ENCODE measurements at places on chromosomes 5 and 9.

GRCh38 chr5:1536322-1536845, 12.6 kb upstream of the LPCAT1 start:
- no peak for DNase-seq

GRCh38 chr5:83586874-83587776, 115.6 kb downstream of the VCAN start:
- DNase-seq = no peak

GRCh38 chr9:134317400-134317789, 8.9 kb upstream of the RXRA start:
- no peak for DNase-seq

- DNase-seq = no peak
Observed at GRCh38 chr5:104370523-104370922, 807.9 kb upstream of the NUDT12 start.

- DNase-seq = no peak
Observed at GRCh38 chr9:4514252-4515128, 24.2 kb downstream of the SLC1A1 start.

DNA sequence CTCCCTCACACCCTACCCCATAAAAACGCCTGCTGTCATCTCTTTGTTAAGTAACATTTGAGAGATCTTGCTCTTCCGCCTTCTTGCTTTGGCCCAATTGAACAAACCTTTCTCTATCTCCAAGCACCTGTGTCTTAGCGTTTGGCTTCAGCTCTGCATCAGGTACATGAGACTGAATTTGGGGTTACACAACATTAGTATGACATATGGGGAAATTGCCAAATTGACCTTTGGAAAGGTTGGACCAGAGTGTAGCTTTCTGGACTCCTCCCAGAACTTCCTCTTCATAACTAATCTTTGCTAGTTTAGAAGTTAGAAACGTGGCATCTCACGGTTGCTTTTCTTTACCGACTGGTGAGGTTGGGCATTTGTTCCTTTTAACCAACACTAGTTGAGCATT, 3.5 kb upstream of the EXOSC3 start:
- no peak for DNase-seq

DNA sequence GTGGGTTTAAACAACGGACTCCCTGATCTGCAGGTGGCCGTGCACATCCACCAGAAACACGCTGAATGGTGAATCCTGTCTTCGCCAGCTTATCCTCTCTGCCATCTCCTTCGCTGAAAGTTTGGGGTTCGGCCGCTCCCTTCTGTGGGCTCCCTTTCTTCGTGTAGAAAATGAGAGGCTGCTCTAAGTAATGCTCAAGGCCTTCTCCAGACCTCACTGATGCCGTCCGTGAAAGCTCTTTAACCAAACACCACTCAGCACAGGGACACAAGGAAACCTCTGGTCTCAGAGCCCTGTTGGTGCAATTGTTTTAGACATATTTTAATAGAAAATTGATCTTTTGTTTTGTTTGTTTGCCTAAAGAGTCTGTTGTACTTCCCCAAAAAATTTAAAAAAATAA, 596.5 kb downstream of the IRX1 start:
- no peak for DNase-seq

DNA sequence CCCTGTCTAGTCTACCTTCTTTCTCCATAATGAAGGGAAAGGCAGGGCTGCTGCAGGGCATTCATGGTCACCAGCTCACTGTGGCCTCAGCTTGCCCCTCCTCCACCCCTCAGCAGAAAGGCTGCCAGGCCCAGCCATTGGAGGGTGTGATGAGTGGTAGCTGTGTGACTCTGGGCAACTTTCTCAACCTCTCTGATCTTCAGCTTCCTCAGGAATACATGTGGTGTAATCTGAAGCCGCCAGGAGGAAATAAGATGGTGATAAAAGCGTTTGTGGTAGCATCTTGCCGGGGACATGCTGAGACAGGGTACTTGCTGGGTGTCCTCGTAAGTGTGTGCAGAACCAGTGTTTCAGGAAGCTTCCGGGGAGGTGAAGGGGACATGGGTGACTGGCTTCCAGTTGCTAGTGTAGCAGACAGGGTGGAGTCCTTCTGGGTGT, 9.8 kb downstream of the CXCL14 start:
- no peak for DNase-seq

DNA sequence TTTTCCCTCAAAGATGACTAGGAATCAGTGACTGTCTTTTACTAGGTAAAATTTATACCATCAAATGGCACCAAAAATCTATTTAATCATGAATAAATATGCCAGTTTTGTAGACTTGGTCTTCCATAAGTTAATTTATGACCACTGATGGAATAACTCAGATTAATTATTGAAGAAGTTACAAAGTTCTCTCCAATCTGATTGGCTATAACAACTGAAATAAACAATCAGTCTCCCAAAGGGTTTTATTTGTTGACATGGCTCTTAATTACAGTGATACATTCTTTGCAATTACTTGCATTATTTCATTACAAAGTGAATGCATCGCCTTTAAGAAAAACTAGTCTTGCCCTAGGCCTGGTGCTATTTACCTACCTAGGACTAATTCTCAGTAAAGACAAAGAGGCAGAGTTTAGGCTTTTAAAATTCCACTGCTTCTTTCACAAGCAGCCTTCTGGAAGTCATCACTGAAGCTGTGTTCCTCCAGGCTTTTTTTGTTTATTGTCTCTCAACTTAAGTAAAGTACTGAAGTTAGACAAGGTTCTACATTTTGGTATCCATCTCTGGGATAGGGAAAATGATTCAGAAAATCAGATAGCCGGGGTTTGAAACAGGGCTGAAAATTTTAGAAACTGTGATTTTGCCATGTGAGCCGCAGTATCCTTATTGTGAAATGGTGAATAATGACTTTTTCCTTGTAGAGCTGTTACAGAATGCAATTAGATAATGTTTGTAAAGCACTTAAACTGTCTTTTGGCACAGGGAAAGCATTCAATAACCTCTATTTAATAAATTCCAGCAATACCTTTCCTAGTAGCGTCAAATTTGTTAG, 2.5 kb downstream of the STOM start:
- no peak for DNase-seq

- no peak for DNase-seq
Observed at GRCh38 chr5:167509076-167509475, 782.4 kb upstream of the WWC1 start.

DNA sequence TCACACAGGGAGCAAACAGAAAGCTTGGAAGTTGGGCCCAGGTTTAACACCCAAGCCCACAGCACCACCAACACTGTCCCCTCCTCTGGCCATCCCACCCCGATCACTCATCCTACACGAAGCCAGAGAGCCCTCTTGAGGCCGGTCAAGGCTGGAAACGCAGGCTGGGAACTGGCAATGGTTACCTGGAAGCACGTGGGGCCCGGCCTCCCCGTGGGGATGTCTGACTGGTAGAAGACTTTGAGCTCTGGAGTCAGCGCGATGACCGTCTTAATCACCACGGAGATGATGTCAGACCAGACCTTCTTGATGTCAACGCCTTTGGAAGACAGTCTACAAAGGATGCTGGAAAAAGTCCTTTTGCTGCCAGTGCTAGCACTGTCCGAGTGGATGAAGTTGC, 104.1 kb downstream of the TTLL11 start:
- DNase-seq = no peak

DNA sequence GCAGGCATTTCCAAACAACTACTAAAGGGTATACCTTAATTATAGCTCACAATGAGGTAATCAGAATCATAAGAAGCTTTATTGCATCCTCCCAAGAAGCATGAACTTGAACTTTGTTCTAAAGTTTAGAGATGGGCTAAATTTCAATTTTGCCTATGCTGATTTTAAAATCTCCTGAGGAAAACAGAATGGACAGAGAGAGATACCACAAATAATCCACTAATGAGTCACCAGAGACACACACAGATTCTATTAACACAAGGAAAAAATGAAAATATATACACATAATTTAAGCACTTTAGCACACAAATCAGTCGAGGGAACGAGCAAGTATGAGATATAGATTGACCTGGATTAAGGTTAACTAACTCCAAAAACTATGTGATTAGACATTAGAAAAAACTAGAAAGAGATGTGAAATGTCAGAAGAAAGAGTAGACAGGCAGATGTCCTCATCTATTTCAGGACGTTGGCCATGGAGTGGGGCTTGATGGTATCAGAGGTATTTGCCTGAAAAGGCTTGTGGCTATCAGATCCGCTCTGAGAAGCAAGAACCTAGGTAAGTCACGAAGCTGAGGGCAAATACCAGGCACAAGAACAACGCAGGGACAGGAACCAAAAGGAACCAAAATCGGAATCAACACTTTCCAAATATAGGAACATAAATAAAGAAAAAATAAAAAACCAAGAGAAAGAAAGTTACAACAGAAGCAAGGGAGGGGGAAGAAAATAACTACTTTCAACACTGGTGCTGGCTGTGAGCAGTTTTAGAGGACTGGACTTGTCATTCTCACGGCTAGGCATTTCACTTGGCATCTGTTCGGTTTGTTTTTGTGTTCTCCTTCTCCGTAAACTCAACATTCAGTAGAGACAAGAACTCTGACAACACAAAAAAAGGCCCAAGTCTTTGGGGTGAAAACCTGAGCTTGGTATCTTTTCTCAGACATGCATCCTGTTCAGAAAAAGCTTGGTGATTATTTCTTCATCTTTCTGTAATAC, 294.6 kb upstream of the PUM3 start:
- DNase-seq = no peak

DNA sequence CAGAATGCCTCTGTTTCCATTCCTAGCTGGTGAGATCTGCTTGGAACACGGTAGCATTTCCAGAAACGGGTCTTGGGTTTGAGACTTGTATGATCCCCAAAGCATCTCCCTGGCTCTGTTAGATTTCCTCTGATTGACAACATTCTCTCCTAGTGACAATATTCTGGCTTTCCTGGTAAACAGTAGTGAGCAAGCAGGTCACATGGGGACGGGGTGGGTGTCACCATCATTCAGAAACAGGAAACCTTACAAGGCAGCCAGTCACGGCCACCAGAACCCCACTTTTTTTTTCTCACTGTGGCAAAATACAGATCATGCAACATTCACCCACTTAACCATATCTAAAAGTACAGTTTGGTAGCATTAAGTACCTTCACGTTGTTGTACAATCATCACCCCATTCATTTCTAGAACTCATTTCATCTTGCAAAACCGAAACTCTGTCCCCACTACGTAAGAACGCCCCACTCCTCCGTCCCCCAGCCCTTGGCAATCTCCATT, 90.1 kb upstream of the LMX1B start:
- peak; percentile 40 for DNase-seq

DNA sequence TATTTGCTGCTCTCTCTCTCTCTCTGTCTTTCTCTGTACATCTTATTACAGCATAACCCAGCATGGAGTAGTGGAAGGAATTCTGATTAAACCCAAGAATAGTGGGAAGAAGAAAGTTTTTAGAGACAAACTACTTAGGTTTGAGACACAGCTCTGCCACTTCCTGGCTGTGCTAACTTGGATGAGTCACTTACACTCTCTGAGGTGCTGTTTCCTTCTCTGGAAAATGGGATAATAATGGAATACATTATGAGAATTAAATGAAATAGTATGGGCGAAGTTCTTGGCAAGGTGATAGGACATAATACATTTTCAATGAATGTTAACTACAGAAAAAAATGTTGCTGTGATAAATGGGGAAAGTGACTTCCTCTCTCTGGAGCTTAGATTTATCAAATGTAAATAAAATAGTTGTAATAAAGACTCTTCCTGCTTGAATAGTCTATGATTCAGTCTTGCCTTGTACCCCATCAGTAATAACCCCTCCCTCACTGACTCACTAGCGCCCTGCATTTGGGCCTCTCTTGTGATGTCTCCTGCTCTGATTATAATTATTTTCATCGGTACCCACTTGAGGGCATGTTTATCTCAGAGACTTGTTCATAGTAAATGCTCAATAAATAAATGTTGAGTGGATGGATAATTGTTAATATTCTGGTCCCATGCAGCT, 27.6 kb downstream of the KIF4B start:
- DNase-seq = no peak

- no peak for DNase-seq
Observed at GRCh38 chr9:124214596-124215367, 43.0 kb upstream of the NEK6 start.

- no peak for DNase-seq
Observed at GRCh38 chr5:174294891-174295620, 249.6 kb downstream of the NSG2 start.

GRCh38 chr9:98787766-98788335, 8.5 kb downstream of the ANKS6 start:
- no peak for DNase-seq

- no peak for DNase-seq
Observed at GRCh38 chr9:124006448-124007361, 4.9 kb upstream of the LHX2 start.

DNA sequence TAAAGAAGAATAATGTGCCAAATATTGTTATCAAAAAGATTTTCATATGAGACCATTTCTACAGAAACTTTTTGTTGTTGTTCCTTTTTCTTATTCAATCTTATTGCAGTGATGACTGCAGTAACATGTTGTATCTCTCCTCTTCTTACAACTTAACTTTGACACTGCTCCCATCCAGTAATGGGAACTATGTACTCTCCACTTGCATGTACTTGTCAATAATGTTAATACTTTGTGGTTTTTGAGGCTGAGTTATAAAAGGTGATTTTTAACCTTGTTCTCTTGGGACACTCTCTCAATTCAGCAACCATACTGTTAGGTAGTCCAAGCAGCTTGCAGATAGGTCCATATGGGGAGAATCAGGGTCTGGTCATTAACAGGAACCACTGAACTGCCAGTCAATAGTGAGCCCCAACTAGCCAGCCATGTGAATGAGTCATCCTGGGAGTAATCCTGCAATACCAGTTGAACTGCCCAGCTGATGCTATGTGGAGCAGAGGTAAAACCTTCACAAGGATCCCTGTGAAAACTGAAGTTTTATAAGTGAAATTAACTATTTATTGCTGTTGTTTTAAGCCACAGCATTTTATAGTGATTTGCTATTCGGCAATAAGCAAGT, 199.6 kb upstream of the DAB2 start:
- no peak for DNase-seq

GRCh38 chr5:160479220-160479619, 57.6 kb downstream of the PTTG1 start:
- DNase-seq = no peak

GRCh38 chr5:5490774-5491347, 68.4 kb downstream of the ICE1 start:
- DNase-seq = no peak

- DNase-seq = no peak
Observed at GRCh38 chr5:66933066-66933465, 263.5 kb downstream of the CD180 start.

- DNase-seq = no peak
Observed at GRCh38 chr9:129834489-129835127, 467 bp downstream of the C9orf78 start.

DNA sequence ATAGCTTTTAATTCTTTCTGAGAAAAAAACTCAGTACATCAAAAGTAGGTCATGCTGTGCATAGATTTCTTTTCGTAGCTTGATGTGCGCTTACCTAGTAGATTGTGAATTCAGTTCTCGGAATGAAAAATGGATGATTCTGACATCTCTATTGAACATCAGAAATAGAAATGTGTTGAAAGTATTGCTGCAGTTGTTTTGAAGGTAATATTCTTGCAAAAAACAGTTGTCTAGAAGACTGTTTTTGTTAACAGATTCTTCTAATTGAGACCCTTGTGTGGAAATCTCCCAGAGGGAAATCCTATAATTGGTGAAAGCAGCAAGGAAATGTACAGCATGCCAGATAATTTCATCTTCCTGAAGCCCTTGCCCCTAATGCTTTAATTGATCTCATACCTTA, 54.5 kb downstream of the MACIR start:
- DNase-seq = no peak

Measured in bone marrow (tissue), 2 donors.